ENCODE measurements at places on chromosomes 7 and 10.

DNA sequence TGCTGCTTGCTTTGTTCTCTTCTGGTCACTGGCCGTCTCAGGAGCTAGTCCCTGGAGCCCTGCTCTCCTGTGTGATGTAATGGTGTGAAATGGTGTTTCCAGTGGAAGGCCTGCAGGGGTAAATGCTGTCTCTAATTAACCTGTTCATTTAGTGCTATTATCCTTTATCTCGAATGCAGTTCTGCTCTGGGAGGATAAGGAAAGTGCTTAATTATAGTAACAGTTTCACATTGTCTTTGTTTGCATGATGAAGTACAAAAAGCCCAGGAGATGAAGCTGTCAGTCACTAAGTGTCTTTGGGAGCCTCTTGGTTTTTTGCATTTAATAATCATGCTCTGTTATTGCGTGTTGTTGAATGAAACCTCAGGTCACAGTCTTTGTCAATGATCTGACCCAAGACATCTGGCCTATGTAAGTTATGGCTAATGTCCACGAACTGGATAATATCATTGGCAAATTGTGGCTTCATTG is 755.3 kb upstream of the GALNT17 start:
- DNase-seq = no peak

DNA sequence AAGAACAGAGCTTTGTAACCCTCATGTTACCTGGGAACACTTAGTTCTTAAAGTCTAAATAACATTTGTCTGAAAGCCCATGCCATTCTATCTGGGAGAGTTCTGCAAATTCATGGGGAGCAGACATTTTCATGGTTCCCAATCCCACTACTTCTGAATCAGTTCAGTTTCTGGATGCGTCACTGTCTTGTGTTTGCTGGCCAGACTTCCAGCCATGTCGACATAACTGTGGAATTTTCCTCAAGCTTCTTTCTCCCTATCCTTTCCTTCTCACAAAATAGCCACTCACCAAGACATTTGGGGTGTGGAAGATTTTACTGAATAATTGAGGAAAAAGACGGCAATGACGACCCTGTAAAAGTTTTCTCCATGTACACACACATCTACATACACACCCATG is 272.5 kb downstream of the NEBL start:
- DNase-seq = no peak

- DNase-seq = peak; percentile 96
Observed at GRCh38 chr7:75994388-75995051, at the start of gene TMEM120A. TSS of gene TMEM120A (minus strand) at chr7:75994595. CDS start at chr7:75994570, 25 bp downstream.

GRCh38 chr7:68805159-68805558 is 793.1 kb upstream of the AUTS2 start:
- DNase-seq = no peak

GRCh38 chr10:18312374-18313139 is 172.3 kb downstream of the CACNB2 start:
- no peak for DNase-seq

GRCh38 chr10:71561003-71561574 is 158.5 kb downstream of the C10orf105 start:
- no peak for DNase-seq

DNA sequence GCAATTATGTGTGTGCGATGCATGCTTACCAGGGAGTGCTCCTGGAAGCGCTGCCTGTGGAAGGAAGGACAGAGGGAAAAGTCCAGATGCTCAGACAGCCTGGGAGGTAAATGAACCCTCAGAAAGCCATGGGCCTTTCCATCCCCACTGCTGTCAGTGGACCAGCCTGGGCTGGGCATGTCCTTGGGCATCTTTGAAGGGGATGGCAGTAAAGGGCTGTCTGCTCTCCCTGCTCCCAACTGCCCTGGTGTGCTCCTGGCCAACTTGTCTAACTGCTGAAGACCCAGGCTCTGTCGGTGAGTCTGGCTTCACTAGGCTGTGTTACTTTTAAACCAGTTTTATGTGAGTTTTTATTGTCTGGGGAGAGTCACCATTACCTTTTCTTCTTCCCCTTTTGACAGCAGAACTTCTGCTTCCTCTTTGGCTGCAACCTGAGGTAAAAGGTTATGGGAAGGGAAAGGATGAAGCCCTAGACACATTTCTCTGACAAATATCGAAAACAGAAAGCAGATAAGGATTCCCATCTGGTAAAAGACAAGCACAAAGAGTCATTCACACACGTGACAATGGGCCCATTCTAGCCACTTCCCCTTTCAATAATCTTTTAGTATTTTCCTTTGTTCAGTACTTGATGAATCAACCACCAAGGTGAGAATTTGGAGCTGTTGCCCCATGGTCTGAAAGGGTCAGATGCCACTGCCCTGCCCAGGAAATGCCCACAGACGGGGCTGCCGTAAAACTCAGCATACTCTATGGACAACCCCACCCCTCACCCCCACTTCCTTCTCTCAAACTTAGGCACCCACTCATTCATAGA is 27.6 kb upstream of the PIK3AP1 start:
- no peak for DNase-seq

GRCh38 chr7:71439321-71439720 is 307.4 kb downstream of the GALNT17 start:
- no peak for DNase-seq

DNA sequence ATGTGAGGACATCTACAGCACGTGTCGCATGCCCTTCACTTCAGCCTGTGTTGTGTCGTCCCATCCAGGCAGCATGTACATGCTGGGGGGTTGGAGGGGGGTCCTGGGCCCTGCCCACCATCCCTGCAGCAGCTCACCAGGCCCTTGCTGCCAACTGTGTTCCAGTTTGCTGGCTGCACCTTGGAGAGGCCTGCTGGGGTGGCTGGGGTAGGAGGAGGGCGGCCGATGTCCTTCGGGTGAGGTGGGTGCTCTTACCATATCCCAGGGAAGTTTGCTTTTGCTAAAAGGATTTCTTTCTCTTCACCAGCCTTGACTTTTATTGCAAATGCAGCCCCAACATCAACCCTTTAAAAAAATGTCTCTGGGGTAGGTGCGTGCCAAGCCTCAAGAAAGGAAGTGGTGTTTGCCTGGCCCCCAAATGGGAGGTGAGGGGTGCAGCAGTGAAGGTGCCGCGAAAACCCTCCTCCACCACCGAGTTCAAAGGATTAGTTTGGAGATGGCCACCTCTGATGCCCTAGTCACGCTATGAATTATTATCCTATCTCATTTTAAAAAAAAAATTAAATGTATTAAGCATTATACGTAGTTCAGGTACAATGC is 165.8 kb upstream of the KLF6 start:
- DNase-seq = no peak

- DNase-seq = no peak
Observed at GRCh38 chr7:80182630-80183276, 48.1 kb downstream of the GNAI1 start.

DNA sequence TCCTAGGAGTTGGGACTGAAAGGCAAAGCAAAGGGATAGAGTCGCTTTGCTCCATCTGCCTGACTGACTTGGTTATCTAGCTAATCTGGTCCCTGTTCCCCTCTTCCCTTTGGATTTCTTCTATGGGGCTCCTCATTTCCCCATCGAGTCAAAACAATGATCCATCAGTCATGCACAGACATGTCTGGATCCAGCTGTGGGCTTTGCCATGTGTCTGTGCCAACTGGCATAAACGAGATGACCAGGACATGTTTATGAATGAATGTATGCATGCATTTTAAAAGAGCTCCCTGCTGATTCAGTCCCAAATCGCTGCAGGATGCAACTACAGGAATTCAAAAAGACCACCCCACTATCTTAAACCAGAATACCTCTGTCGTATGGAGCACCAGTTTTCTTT is 122.0 kb downstream of the ARL4A start:
- no peak for DNase-seq

- no peak for DNase-seq
Observed at GRCh38 chr7:94160719-94161435, 156.7 kb upstream of the BET1 start.

DNA sequence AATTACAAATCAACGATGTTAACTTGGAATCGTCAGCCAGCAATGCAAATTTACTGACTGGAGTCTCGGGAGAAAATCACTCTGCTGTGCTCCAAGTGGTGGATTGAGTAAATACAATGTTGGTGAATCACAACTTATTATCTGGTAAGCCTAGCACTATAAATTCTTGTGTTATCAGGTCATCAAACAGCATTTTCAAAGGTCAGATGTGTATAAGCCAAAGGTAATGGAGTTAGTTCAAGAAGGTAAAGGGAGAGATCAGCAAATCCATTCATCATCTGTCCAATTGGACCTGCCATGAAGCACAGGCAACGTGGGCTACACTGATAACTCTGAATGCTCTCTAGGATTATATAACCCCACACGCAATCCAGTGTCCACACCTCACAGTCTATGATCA is 13.9 kb downstream of the CUBN start:
- DNase-seq = no peak

DNA sequence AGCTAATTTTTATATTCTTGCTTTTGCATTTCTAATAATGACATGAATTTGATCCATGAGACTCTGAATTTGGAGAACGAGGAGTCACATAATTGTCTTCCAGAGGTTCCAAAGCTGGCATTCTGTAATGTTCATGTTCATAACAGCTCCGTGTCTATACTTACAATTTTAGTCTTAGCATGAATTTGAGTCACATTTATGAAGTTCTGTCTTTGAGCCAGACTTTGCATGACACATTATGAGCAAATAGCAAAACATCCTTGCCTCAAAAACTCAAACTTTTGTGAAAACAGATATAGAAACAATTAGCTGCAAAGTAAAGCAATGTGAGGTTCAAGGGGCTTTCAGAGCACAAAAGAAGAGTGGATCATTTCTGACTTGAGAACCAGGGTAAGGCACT is 44.5 kb upstream of the CAV2 start:
- DNase-seq = no peak

DNA sequence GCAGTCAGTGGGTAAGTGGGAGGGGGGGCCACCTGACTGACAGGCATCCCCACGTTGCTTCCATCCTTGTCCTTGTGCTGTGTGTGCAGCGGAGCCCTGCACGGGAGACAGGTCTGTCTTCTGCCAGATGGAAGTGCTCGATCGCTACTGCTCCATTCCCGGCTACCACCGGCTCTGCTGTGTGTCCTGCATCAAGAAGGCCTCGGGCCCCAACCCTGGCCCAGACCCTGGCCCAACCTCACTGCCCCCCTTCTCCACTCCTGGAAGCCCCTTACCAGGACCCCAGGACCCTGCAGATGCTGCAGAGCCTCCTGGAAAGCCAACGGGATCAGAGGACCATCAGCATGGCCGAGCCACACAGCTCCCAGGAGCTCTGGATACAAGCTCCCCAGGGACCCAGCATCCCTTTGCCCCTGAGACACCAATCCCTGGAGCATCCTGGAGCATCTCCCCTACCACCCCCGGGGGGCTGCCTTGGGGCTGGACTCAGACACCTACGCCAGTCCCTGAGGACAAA is 24.8 kb downstream of the TBATA start:
- DNase-seq = peak; percentile 44

DNA sequence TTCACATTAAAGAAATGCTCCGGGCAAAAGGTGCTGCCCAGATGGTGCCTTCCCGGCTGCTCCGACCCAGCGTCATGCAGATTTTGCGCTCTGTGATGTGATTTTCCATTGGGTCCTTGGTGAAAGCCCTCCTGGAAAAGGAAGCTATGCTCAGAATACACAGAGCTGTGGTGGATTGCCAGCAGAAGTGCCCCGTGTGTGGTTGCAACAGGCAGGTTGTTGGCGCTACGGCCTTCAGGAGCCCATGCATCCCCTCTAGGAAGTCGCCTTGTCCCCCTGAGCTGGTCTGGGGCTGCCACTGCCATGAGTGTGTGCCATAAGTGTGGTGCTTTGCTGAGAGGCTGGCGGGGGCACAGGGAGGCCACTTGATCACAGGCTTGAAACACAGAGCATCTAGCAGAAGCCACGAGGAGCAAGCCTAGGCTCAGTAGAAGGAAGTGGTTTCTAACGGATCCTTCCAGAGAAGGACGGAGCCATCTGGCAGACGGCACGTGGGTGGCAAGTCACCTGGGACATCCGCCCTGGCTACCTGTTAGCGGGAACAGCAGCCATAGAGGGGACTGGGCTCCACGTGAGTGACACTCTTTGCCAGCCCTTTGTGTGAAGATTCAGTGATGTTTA is 210.9 kb downstream of the CUX1 start:
- no peak for DNase-seq

- no peak for DNase-seq
Observed at GRCh38 chr7:19728716-19729115, 19.9 kb upstream of the POLR1F start.

- no peak for DNase-seq
Observed at GRCh38 chr7:82017334-82017943, 247.6 kb upstream of the HGF start.

GRCh38 chr10:34235164-34235832 is 579.8 kb downstream of the PARD3 start:
- DNase-seq = no peak

- no peak for DNase-seq
Observed at GRCh38 chr10:133474665-133475424, 21.1 kb downstream of the SCART1 start.

- no peak for DNase-seq
Observed at GRCh38 chr10:1169981-1170866, 114.0 kb downstream of the WDR37 start.
